Stromal cell of bone marrow (primary cell): ENCODE measurements at places on chromosomes 1 and 21.
A peak's percentile ranks its signal among the peaks of the same experiment; 100 is the strongest.

- no peak for DNase-seq
These were observed 13.2 kb upstream of the CEP350 start for GRCh38 chr1:179941454-179941853.

GRCh38 chr1:218779341-218780100, 394.2 kb upstream of the LYPLAL1 start:
- DNase-seq = peak; percentile 31

DNA sequence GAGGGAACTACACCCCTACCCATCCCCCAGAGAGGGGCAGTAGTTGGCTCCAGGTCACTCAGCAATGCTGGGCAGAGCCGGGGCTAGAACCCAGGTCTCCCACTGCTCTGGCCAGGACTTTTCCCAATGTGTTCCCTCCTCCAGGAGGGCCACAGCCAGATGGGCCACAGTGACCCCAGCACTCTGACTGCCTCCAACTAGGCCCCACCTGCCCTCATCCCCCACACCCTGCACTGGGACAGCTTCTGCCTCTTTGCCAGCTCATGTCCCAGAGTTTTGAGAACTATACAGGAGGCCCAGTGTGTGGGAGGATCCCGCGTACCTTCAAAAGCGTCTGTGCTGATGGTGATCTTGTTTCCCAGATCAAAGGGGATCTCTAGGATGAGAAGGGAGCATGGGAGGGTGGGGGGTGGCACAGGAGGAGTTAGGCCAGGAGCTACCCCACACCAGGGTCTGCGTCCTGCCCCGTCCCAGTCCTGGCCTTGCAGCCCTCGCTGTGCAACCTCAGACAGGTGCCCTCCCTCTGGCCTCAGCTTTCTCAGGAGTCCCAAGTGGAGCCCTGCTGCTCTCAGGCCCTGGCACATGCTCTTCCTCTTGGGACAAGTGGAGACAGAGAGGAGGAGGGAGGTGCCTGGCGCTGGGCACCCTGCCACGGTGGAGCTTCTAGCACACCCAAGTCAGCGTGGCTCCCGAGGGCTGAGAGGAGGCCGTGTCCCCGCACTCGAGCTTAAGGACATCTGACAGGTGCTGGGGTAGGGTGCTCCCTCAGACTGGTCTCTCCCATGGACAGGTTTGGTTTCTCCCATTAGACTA, 22.0 kb downstream of the MYOM3 start:
- no peak for DNase-seq

- DNase-seq = no peak
These were observed 11.6 kb downstream of the NTNG1 start for GRCh38 chr1:107152395-107152794.

DNA sequence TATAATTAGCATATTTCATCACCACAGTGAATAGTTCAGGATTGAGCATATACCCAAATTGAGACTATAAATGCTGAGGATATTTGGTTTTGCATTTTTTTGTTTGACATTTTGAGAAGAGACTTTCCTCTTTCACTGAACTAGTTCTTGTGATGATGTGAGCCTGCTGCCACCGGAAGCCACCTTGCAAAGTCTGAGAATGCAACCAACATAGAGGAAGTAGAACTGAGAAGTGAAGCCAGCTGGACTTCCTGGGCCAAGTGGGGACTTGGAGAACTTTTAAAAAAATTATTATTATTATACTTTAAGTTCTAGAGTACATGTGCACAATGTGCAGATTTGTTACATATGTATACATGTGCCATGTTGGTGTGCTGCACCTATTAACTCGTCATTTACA, 102.3 kb downstream of the RPE65 start:
- no peak for DNase-seq

- DNase-seq = no peak
These were observed 67.5 kb upstream of the DUSP10 start for GRCh38 chr1:221809091-221810029.

DNA sequence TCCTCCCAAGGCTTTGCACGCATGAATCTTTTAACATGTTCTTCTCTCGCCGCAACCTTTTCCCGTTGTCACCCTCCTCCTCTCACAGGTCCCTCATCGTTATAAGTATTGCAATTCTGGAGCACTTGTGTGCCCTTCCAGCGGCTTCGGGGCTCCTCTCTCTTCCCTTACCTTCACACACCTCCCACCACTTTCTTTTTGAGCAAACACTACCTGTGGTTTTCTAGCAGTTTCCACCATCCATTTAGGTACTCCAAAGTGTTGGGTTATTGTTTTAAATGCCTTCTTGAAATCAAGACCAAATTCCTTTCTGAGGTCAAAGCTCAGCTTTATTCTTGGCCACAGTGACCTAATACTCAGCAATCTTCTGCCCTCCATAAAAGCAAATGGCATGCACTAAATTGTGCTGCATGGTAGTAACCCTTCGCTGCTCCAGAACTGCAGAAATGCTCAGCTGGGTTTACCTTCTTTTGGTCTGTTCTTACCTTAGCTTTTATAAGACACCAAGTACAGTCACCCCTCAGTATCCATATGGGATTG, 472.4 kb downstream of the SETD4 start:
- no peak for DNase-seq

DNA sequence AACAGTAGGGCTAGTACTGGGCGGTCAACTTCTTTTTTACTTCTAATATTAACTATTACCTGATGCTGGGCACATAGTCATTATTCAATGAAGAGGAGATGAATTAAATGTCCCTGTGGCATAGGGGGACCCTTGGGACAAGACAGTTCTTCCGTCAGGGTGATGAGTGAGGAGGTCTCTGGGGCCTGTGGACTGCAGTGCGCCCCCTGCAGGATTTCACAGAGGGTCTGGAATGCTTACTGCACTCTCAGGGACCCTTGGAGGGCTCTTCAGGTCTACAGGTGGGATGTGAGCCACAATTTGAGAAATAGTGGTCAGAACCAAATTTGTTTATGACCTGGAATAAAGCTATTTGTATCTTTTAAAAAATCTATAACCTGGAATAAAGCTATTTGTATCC, 149.4 kb downstream of the FAM78B start:
- no peak for DNase-seq

GRCh38 chr1:219883400-219884332, 44.7 kb downstream of the SLC30A10 start:
- no peak for DNase-seq

- DNase-seq = no peak
These were observed 5.2 kb upstream of the GPR161 start for GRCh38 chr1:168141871-168142385.

- DNase-seq = no peak
These were observed 32.9 kb upstream of the VAV3 start for GRCh38 chr1:107997866-107998265.

GRCh38 chr1:17717594-17718535, 37.3 kb upstream of the ACTL8 start:
- no peak for DNase-seq

DNA sequence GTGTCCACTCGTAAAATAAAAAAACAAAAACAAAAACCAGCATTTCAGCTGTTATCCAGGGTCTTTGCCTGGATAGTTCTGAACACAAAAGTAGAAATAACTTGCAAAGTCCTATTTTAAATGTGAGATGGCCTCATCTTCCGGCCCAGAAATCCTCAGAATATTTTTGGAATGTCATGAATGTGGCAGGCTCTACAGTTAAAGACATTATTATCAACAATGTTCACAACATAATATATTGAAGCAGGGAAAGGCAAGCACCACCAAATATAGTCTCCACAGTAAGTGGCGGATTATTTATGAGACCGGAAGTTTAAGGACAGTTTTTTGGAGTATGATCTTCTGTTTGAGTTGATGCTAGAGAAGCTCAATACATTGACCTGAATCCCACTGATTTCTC, 1.2 kb upstream of the C1orf198 start:
- no peak for DNase-seq

DNA sequence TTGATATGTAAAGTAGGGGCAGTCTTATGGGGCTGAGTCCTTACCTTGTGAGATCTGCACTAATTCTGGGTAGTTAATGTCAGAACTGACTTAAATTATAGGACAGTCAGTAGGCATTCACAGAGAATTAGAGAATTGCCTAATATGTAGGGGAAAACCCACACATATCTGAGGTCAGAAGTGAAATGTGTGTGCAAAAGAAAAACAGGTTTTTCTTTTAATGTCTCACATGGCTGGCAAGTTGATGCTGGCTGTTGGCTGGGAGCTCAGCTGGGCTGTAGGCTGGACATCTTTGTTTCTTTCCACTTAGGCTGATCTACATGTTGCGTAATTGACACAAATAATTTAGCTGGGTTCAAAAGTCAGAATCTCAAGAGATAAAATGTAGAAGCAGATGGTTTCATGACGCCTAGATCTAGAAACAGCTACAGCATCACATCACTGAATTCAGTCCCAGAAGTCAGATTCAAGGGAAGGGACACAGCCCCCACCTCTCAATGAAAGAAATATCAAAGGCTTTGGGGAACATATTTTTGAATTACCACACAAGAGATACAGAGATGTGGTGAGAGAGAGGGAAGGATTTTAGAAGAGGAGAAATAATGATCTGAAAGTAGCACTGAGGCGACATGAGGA, 98.9 kb downstream of the TNFSF18 start:
- DNase-seq = no peak

- no peak for DNase-seq
These were observed at the start of gene PLPPR5 for GRCh38 chr1:99004861-99005442. Gene PLPPR5 (minus strand): TSS chr1:99004861. CDS start chr1:99004671, 190 bp downstream.

- no peak for DNase-seq
These were observed 553 bp downstream of the TTF2 start for GRCh38 chr1:117060441-117061317.

DNA sequence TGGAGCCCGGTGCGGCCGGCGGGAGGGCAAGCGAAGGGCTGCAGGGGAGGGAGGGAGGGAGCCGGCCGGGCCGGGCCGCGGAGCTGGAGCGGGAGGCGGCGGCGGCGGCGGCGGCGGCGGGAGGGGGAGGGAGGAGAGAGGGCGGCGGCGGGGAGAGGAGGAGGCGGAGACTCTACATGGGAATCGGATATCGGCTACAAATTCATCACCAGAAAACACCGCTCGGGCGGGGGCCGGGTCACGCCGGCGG, at the start of gene AKT3:
TSS of gene AKT3 (minus strand) at position 42 of the 250 bp plus-strand sequence. CDS start 7,073 bp downstream, outside the sequence.
- peak; percentile 76 for DNase-seq

GRCh38 chr1:84078108-84078841, 65.8 kb upstream of the PRKACB start:
- DNase-seq = no peak

DNA sequence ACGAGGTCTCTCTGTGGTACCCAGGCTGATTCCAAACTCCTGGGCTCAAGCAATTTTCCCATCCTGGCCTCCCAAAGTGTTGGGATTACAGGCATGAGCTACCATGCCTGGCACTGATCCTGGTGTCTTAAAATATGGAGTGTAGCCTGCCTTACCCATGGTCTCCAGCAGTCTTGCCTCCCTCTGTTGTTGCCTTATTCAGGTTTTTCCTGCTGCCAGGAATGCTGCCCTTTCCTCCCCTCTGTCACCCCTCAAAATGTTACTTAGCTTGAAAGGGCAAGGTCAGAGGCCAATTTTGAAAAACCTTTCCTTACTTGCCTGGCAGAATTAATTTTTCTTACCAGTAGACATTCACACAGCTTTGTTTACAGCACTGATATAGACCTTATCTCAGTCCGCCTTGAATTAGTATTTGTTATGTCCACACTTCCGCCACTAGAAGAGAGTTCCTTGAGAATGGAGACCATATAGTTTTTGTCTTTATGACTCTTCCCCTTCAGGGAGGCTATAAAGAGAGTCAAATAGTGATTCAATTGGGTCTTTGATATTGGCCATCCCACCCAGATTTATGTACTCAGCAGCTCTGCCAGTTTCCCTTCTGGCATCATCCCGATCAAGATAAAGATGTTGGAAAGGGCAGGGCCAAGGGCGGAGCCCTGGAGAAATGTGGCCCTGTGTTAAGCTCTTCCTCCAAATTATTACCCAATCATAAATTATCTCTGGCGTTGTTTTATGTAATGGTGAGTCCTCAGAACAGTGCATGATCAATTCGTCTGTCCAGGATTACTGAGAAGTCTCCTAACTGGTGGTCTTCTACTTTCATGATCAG, 38.8 kb downstream of the C1orf21 start:
- DNase-seq = no peak

DNA sequence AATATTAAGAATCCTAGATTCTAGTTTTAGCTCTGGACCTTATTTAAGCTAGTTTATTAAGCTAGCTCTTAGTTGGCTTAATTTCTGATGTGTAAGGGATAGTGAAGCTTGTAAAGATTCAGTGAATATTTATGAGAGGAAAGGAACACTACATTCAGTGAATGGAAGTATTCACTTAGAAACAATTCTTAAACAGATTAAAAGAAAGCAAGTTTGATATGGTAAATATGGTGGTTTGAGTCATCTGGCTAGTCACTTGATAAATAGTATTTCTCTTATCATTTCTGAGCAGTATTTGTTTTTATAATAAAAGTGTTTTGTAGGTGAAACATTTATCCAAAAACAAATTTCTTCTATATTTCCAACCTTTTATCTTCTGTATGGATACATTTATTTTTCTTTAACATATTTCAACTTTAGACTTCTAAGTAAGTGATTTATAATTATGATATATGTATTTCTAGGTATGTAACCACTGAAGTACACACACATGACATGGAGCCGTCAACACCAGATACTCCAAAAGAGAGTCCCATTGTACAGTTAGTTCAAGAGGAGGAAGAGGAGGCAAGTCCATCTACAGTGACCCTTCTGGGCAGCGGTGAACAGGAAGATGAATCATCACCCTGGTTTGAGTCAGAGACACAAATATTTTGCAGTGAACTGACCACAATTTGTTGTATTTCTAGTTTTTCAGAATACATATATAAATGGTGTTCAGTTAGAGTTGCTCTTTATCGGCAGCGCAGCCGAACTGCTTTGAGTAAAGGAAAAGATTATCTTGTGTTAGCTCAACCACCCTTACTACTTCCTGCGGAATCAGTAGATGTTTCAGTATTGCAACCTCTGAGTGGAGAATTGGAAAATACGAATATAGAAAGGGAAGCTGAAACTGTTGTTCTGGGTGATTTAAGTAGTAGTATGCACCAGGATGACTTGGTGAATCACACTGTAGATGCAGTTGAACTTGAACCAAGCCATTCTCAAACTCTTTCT, 55.6 kb downstream of the SUCO start:
- DNase-seq = peak; percentile 67

GRCh38 chr1:109249654-109250401, 489 bp downstream of the CELSR2 start:
- DNase-seq = no peak

DNA sequence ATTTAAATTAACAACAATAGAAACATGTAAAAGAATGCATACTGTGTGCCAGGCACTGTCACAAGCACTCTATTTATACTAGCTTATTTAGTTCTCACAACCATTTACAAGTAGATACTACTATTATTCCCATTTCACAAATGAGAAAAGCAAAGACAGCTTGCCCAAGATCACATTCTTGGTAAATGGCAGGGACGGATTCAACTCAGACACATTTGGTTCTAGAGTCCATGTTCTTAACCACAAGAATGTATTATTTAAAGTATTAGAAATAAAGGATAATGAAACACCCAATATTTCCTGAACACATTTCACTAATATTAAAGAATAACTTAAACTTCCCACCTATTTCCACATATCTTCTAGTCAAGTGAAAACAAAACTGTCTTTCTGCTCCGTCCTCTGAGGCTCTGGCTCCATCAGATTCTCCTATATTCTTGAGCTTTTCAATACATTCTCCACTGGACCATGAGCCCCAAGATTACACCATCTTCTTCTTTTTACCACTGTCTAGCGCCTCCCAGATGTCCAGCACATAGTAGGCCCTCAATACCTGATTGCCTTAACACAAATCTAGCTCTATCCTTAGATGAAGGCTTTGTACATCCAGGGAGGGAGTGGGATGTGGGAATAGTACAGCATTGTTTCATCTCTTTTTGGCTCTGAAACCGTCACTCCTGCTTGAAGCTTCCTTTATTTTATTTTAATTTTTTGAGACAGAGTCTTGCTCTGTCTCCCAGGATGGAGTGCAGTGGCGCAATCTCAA, 29.3 kb downstream of the SOD1 start:
- DNase-seq = no peak
